ENCODE measurements at places on chromosomes 16 and 17.
A peak's percentile ranks its signal among the peaks of the same experiment; 100 is the strongest.

DNA sequence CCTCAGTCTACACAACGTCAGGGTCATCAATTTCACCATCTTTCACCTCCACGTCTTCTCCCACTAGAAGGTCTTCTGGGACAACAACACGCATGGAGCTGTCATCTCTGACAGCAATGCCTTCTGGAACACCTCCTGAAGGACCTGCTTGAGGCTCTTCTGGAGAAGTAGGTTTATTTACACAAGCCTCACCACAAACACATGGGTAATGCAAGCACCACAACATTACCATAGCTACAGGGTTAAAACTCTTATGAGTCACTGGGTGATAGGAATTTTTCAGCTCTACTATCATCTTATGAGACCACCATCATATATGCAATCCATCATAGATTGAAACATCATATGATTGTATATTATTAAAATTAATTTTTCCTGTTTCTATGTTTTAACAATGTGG is 215.4 kb downstream of the CHD9NB start:
- DNase-seq: no peak

DNA sequence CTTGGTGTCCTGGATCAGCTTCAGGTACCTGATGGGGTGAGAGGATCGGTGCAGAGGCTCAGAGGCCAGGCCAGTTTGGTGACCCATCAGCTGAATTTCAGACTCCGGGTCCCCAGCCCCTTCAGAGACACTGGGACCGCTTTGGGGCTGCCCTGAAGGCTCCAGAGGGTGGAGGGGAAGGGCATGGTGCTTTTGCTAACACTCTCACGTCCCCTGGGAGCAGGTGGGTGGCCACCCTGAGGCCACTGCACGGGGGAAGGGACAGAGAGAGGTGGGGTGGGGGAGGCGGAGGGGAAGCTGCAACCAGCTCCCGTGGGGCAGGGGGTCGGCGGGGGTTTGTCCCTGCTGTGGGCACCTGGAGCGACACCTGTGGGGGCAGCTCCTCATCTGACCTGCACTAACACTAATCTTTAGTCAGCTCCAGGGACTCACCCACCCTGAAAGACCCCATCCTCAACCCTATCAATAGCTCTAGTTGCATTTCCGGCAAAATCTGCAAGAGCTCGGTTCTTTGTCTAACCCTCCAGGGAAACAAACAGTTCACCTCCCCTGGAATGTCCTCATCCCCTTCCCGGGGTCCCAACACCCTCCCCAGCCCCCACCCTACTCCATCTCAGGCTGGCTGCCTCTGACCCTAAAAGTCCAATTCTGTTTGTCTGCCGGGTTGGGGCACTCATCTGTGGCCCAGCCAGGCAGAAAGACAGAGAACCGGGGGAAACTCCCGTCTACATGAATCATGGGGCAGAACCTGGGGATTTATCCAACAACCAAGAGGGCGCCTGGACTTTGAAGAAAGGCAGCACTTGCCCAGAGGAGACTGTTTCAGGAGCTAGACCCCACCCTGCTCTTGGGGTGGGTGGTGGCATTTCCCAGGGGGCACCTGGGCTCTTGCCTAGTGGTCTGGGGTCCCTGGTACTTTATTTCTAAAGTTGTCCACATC is 91.9 kb upstream of the CBX4 start:
- no peak for DNase-seq

DNA sequence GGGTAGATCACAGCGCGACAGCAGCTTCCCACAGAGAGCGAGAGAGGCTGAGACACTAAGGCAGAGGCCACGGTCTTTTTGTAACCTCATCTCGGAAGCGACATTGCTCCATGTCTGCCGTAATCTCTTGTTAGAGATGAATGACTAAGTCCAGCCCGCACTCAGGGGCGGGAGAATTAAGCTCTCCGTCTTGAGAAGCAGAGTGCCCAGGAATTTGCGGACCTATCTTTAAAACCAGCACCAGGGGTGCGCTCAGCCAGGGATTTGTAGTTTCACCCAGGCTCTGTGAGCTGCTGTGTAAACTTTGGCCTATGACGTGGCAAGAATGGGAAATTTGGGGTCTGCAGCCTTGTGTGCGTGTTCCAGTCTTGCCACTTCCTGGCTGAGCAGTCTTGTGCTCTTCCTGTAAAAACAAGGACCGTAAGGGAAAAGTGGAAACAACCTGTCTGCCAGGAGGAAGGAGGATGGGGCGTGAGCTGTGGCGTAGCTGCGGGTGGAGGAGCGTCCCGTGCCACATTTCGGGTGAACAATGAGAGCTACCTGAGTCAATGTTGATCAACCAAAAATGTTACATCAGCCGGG is 16.0 kb upstream of the JPH3 start:
- DNase-seq: no peak

DNA sequence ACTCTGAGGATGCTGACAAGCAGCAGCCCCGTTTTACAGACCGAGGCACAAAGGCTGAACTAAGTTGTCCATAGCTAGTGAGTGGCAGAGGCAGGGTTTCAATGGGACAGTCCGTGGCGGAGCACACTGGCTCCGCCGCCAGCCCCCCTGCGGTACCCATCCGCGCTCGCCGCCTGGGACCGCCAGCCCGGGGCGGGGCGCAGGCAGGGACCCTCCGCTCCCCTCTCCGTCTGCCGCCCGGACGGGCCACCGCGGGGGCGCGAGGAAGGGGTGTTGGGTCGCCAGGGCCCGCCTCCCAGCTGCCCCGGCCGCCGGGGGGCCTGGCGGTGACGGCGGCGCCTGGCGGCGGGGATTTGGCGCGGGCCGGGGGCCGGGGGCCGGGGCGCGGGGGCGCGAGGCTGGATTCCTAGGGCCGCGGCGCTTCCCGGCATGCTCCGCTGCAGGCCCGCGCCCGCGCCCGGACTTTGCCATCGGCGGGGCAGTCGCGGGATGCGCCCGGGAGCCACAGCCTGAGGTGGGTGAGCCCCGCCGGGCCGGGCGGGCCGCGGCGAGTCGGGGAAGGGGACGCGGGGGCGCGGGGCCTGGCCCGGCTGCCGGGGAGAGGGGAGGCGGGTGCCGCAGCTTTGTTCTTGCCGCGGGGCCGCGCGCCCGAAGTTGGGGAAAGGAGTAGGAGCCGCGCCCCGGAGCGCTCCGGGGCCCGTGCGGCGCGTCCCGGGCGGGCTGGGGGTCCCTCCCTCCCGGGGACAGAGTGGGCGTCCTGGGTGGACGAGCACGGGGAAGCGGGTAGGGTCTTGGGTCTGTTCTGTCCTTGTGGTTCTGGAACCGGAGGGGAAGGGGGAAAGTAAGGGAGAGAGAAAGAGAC is at the start of gene TMEM98:
TSS of gene TMEM98 (plus strand) at position 430 of the 862 bp plus-strand sequence. CDS start 3,376 bp downstream, outside the sequence.
- peak; percentile 90 for DNase-seq

DNA sequence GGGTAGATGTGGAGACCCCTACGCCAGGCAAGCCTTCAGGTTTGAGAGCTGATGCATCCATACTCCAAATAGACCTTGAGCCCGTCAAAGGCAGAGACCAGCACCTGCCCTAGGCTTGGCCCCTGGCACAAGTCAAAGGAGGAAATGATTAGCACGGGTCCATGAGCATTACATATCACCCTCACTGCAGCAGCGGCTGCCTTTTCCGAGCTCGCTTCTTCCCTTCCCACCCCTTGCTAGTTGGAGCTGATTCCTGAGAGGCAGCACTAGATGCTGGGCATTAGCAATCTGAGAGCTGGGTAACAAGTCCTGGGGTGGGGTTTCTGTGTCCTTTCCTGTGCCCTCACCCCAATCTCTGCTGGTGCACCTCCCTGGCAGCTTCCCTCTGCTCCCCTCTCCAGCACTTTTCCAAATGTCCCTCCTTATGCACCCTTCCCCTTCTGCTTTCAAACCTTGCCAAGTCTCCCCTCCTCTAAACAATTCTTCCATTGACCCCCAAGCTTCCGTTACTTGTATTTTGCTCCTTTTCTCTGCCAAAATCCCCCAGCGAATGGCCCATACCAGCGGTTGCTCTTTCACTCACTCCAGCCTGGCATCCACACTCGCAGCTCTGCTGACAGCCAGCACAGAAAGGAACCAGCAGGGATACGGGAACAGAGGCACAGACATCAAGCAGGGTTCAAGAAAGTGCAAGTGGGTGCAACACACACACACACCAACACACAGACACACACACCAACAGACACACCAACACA is 3.0 kb downstream of the CDRT4 start:
- DNase-seq: peak; percentile 35

DNA sequence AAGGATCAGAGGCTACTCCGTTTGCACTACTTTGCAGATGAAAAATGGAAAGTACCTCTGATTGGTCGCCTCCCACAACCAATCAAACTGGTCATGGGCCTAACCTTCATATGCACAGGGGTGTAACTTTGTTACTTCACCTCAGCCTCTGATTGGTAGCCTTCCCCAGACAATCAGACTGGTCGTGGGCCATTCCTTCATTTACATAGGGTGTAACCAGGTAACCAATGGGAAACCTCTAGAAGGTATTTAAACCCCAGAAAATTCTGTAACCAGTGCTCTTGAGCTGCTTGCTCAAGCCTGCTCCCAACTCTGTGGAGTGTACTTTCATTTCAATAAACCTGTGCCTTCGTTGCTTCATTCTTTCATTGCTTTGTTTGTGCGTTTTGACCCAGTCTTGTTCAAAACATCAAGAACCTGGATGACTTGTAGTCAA is 39.2 kb upstream of the USP22 start:
- DNase-seq: no peak

- DNase-seq: peak; percentile 60
Measured at GRCh38 chr17:4607773-4608187, 23.5 kb downstream of the SMTNL2 start.

- DNase-seq: no peak
Measured at GRCh38 chr16:84559311-84559932, 55.0 kb upstream of the MEAK7 start.

GRCh38 chr17:43003542-43004172 is 2.9 kb upstream of the IFI35 start:
- no peak for DNase-seq

GRCh38 chr16:51707666-51708065 is 556.6 kb upstream of the SALL1 start:
- no peak for DNase-seq

DNA sequence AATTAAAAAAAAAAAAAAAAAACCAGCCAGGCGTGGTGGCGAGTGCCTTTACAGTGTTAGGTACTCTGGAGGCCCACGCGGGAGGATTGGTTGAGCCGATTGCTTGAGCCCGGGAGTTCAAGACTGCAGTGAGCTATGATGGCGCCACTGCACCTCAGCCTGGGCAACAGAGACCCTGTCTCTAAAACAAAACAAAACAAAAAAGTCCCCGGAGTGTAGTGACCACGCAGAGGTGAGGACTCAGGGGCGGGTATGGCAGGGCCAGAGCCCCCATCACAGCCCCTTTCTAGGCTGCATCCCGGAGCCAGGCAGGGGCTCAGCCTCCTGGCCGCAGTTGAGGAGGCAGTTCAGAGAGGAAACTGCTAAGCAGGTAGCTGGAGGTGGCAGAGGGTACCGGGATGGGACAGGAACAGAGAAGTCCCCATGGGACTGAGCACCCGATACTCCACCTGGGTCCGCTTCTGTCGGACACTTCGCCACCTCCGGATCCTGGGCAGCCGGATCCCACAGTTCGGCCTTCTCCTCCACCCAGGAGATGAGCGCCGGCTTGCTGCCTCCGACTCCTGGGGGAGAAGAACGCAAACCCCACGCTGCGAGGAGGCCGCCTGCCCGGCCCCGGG is 800 bp downstream of the ZNF747 start:
- DNase-seq: no peak

DNA sequence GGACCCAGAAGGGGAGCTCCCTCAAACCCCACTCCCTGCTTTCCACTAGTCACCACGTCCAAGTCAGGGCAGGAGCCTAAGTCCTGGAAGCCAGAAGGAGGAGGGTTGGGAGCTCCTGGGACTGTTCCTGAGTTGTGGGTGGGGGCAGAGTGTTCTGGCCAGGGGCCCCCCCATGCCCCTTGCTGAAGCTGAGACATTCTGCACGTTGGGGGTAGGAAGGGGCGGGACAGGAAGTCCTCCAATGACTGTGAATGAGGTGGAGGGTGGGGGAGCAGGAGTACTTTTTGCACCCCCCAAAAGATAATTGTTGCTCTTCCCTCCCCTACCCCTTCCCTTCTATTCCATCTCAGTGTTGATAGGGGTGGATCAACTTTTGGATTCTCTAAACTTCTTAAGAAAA is 21.4 kb upstream of the C17orf113 start:
- no peak for DNase-seq

GRCh38 chr17:74150428-74151025 is 53.0 kb upstream of the RPL38 start:
- no peak for DNase-seq

GRCh38 chr17:28030386-28030785 is 12.1 kb upstream of the NLK start:
- DNase-seq: no peak

DNA sequence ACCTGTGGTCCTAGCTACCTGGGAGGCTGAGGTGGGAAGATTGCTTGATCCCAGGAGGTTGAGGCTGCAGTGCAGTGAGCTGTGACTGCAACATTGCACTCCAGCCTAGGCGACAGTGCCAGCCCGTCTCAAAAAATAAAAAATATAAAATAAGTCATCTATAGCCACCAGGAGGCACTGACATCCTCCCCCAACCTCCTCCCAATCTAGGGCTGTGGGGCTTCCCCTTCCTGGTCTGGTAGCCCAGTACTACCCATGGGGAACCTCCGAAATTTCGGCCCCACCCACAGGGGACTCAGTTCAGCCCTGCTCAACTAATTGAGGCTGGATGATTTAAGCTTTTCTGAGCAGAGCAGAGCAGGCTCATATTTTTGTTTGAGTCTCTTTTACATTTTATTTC is 3.2 kb downstream of the ZSCAN10 start:
- DNase-seq: no peak

- DNase-seq: no peak
Measured at GRCh38 chr17:77602062-77602746, 356.3 kb upstream of the TNRC6C start.

DNA sequence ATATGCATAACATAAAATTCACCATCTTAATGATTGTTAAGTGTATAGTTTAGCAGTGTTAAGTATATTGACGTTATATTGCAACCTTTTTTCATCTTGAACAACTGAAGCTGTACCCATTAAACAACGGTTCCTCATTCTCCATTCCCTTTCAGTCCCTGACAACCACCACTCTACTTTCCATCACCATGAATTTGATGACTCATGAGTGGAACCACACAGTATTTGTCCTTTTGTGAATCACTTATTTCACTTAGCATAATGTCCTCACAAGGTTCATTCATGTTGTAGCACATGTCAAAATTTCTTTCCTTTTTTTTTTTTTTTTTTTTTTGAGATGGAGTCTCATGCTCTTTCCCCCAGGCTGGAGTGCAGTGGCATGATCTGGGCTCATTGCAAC is 46.0 kb downstream of the HOXB1 start:
- no peak for DNase-seq

Data from globus pallidus (tissue), 1 donor.